CD4-positive, CD25-positive, alpha-beta regulatory T cell (primary cell): ENCODE measurements at places on chromosomes 5 and 9.
A peak's percentile ranks its signal among the peaks of the same experiment; 100 is the strongest.

- no peak for DNase-seq
These were observed 20.4 kb downstream of the NACC2 start for GRCh38 chr9:136074706-136075105.

- no peak for DNase-seq
These were observed 225.9 kb upstream of the PCSK5 start for GRCh38 chr9:75664597-75664996.

DNA sequence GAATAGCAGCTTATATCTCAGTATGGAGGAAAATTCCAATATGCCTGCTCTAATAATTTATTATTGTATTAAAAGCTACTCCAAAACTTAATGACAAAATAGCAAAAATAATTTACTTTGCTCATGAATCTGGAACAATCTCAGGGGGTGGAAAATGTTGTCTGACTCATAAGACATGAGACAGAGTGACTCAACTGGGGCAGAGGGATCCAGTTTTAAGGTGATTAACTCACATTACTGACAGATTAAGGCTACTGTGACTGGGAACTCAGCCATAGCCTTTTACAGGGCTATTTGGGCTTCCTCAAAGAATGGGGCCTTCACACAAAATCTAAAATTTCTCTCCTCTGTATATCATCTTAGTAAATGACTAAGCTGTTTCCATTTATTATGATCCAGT lies 1172.9 kb downstream of the CDH12 start:
- DNase-seq, result no peak

GRCh38 chr5:76818844-76819831 lies at the start of gene F2RL1:
Gene F2RL1 (plus strand): TSS chr5:76819030. CDS start chr5:76819183, 153 bp downstream.
- peak; percentile 33 for DNase-seq

DNA sequence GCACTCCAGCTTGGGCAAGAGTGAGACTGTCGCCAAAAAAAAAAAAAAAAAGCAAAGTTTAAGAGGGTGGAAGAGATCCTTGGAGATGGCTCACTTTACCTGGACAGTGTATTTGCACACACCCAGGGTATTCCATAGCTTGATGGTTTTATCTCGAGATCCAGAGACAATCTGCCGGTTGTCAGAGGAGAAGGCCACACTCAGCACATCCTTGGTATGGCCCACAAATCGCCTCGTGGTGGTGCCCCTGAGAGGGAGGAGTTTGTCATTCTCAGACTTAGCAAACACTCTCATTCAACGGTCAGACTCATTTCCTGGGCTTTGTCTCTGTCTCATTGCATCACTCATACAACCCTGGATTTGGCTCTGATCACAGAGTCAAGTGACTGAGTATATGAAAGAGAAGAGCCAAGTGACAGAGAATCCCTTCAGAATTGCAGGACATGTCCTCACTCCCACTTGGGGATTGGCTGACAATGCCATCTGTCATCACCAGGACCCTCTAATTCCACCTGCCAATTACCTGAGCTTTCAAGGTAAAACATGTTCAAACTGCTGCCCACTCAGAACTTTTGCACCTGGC lies 2.2 kb downstream of the RACK1 start:
- no peak for DNase-seq

DNA sequence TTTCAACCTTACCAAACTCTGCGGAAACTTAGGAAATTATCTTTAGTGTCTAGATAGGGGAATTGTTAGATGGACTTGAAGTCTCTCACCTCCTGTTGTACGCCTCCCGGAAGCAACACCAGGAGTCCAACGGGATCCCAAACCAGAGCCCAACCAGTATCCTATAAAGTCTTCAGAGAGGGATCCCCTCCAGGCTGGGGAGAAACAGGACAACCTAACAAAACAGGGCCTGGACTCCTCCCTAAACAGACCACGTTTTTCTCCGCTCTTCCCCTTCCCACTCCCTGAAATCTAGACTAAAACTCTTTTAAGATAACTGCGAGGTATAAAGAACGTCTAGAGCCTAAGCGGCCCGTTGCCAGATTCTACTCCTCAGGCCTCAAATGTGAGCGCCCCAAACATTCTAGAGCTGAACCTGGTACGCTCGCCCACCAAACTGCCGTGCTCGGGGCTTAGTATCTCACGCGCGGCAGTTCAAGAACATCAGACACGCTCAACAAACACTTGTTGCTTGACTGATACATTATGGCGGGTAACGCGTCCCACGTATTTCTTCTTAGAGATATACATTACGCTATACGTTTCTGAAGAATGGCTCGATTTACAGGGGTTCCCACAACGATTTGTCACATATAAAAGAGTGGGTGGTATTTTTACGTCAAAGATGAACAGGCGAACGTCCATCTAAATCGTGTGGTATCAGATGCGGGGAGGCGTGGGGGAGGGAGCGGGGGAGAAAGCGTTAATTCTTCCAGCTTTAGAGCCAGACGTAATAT lies 663 bp upstream of the SMIM27 start:
- DNase-seq, result peak; percentile 63

GRCh38 chr5:116380621-116381020 lies 194.0 kb downstream of the SEMA6A start:
- DNase-seq, result no peak

- DNase-seq, result no peak
These were observed 513.0 kb upstream of the ADAMTS16 start for GRCh38 chr5:4627131-4627530.

- DNase-seq, result no peak
These were observed 141.1 kb upstream of the IRX2 start for GRCh38 chr5:2892466-2893000.

DNA sequence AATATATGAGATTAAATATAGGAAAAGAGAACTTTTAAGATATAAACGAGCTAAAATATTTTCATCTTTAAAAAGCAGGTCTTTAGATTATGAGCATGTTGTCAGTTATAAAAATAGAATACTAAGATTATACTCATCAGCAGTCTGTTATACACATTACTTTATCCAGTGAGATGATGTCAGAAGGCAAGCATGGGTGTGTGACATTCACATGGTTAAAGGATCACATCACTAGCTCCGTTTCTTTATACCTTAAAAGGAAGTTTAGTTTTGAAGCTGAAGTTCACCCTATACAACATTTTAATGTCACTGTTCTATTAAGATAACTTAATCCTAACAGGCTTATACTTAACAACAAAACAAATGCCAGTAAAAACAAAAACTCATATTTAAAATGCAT lies 59.6 kb downstream of the RICTOR start:
- no peak for DNase-seq

DNA sequence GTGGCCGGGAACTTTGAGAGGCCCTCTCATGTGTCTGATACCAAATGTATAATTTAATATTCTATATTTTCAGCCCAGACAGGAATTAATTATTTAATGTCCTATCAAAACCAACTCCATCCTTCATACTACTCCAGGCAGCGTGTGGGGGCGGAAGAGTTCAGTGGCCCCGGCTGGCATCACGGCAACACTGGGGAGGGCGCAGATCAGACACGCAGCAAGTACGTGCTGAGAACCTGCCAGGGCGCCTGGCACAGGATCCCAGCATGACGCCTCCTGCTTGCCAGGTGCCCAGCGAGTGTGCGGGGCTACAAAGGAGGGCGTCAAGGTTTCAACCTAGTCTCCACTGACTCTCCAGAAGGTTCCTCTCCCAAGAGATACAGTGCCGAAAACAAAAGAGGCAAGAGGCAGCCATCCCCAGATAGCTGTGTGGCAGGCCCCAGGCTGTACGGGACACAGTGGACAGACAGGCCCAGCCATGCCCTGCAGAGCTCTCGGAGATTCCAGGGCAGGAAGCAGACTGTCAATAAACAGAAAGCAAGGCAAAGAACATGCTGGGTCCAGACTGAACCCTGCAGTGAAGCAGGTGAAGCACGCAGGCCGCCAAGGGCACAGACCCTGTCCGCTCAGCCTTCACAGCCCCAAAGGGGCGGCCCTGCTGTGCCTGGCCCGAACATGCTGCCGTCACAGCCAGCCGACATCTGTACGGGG lies 110.3 kb downstream of the VAV2 start:
- DNase-seq, result no peak

- DNase-seq, result no peak
These were observed 52.3 kb downstream of the C9orf153 start for GRCh38 chr9:86207193-86207592.

- no peak for DNase-seq
These were observed 153.5 kb upstream of the STK32A start for GRCh38 chr5:147081311-147081764.

DNA sequence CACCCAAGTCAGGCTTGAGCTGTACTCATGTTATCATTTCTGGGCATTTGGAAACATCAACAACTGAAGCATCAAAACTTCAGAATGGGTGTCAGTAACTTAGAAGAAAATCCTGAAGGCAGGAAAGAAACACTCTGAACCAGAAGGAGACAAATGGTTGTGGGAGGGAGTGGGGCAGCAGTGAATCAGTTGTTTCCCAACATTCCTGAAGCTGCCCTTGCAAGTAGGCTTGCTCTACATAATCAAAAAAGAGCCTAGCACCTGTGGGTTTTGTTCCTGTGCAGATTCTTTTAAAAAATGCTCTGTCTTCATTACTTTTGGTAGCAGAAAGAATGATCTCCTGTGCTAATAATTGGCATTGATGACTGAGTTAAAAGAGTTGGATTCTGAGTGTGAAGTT lies 424.2 kb upstream of the GRIA1 start:
- DNase-seq, result no peak

- DNase-seq, result no peak
These were observed 155.8 kb downstream of the BRINP1 start for GRCh38 chr9:119213471-119213870.

DNA sequence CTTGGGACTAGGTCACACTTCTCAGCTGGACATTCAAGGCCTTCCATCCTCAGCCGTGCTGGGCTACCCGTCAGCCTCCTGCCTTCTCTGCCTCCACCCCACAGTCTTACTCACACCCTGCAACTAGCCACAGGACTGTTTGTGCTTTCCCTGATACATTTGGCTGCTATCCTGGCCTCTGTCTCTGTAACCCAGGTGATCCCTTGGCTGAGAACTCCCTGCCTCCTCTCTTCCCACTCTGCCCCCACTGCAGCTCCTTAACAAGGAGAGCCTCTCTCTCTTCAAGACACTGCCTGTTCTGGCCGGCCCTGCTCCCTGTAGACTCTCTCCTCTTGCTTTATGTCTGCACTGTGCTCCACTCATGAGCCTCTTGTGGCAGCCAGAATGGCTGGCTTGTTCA lies 120.6 kb downstream of the MSX2 start:
- no peak for DNase-seq

DNA sequence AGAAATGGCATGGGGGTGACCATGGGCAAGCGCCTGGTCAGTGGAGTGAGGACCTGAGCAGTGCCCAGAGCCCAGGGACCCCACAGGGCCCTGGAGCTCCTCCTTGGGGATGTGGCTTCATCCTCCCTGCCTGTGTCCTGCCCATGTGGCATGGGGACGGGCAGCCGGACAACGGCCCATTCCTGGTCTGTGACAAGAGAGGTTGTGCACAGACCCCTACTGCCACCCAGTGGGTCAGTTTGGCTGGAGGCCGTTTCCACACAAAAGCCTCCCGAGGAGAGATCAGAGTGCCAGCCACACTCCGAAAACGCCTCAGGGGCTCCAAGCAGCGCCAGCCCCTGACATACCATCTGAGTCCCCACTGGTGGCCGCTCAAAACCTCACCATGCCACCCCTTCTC lies 19.8 kb downstream of the SLC6A18 start:
- no peak for DNase-seq

- DNase-seq, result no peak
These were observed 330.1 kb downstream of the ADAMTS6 start for GRCh38 chr5:65151614-65152013.

- DNase-seq, result no peak
These were observed 42.4 kb upstream of the TJP2 start for GRCh38 chr9:69131682-69132081.

GRCh38 chr9:131980267-131981016 lies 99.2 kb downstream of the MED27 start:
- no peak for DNase-seq

GRCh38 chr5:92637960-92638359 lies 943.1 kb downstream of the NR2F1-AS1 start:
- no peak for DNase-seq

- no peak for DNase-seq
These were observed 27.9 kb downstream of the LYRM7 start for GRCh38 chr5:131198625-131199024.

DNA sequence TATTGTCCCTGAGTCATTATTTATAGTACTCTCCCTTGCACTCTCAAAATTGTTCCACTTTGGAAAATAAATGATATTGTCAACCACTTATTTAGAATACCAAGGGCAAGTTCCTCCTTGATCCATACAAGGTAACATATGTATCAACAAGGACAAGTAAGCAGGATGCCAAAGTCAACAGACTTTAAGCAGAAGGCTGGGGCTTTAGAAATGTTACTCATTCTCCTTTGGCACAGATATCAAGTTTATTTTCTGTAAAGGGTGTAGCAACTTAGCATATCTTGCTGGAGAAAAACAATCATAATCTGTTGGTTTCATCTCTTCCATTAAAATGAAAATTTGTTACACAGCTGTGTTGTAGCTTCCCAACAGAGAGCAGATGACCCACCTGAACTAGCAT lies 248.7 kb upstream of the SLC30A5 start:
- DNase-seq, result no peak

- no peak for DNase-seq
These were observed 102.2 kb upstream of the IER5L start for GRCh38 chr9:129280236-129280622.

GRCh38 chr9:76932757-76933156 lies 26.8 kb upstream of the PRUNE2 start:
- DNase-seq, result no peak

DNA sequence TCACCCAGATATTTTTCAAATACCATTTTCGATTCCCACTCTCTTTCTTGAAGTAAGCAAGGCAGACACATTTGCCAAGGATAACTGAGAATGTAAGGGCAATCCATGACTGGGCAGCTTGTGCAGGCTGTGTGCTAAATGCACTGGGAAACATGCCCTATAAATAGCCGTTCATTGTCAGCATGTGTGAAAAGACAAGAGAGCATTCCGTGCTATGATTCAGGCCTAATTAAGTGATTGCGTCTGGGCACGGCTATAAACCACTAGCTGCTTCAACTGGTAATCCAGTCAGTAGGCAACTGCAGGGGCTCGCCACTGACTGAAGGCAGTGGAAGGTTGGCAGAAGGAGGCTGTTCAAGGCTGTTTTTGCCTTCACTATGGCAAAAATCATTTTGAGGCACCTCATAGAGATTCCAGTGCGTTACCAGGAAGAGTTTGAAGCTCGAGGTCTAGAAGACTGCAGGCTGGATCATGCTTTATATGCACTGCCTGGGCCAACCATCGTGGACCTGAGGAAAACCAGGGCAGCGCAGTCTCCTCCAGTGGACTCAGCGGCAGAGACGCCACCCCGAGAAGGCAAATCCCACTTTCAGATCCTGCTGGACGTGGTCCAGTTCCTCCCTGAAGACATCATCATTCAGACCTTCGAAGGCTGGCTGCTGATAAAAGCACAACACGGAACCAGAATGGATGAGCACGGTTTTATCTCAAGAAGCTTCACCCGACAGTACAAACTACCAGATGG lies at the start of gene HSPB3:
TSS of gene HSPB3 (plus strand) at position 287 of the 745 bp plus-strand sequence. CDS start at position 378, 91 bp downstream.
- DNase-seq, result no peak

- no peak for DNase-seq
These were observed 137.8 kb downstream of the PAX5 start for GRCh38 chr9:36896296-36896695.

- DNase-seq, result no peak
These were observed 125.2 kb upstream of the SMIM23 start for GRCh38 chr5:171660434-171660833.
